ENCODE measurements at places on chromosomes 7 and 10. TPM values are rescaled to one million over a fixed set of nuclear protein-coding genes. Genes with fewer than 3 reads are reported as not detected.

NRF1 gene
- 10.1 TPM for total RNA-seq

ICA1 gene
- total RNA-seq, result 4.1 TPM

CRPPA gene
- 4.1 TPM for total RNA-seq

GNGT1 gene
- not detected for total RNA-seq

CD36 gene
- total RNA-seq, result 305 TPM

CPN1 gene
- total RNA-seq, result not detected

BRAF gene
- 22.6 TPM for total RNA-seq

MYOF gene
- 9.4 TPM for total RNA-seq

FAM24B gene
- 0.74 TPM for total RNA-seq

OGDHL gene
- 0.32 TPM for total RNA-seq

SPDYE6 gene
- not detected for total RNA-seq

GRID2IP gene
- total RNA-seq, result 0.06 TPM

PDK4 gene
- 386 TPM for total RNA-seq

HNRNPH3 gene
- total RNA-seq, result 98.1 TPM

DNAJB9 gene
- total RNA-seq, result 25.5 TPM

FFAR4 gene
- not detected for total RNA-seq

SFRP5 gene
- total RNA-seq, result 0.16 TPM

TSPAN33 gene
- total RNA-seq, result 9.1 TPM

SFTPA1 gene
- not detected for total RNA-seq

ATOH7 gene
- not detected for total RNA-seq

SYT15B gene
- 1.5 TPM for total RNA-seq

PLEKHS1 gene
- not detected for total RNA-seq

TMEM273 gene
- 4.2 TPM for total RNA-seq

UNCX gene
- total RNA-seq, result not detected
